ENCODE measurements at places on chromosomes 3 and 15.

DNA sequence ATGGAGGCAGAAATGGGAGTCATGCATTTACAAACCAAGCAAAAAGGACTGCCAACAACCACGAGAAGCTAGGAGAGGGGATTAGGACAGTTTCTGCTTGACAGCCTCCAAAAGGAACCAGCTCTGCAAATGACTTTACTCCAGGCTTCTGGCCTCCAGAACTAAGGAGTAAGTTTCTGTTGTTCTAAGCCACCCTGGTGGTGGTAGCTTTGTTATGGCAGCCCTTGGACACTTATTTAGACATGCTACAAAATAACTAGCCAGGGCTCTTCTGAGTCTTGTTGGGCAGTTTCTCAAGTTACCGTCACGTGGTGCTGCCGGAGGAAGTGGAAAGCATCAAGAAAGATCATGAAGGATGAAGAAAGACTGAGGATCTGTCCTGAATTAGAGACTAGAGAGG is 386.5 kb downstream of the LRTM1 start:
- DNase-seq, result no peak

DNA sequence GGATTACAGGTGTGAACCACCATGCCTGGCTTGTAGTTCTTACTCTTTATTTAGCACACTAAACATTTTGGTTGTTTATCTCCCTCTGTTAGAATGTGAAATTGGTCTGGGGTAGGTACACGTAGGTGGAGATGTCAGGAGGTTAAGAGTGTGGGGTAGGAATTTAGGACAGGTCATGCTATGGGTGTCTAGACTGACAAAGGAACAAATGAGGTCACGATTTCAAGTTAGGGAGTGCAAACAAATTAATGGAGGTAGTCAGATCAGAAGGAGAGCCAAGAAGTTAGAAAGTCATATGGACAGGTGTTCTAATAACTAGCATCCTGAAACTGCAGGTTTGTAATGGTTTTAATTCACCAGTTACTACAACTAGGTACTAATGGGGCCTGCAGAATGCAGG is 19.8 kb downstream of the CDV3 start:
- no peak for DNase-seq

GRCh38 chr3:160981217-160981938 is 123.8 kb downstream of the B3GALNT1 start:
- no peak for DNase-seq

DNA sequence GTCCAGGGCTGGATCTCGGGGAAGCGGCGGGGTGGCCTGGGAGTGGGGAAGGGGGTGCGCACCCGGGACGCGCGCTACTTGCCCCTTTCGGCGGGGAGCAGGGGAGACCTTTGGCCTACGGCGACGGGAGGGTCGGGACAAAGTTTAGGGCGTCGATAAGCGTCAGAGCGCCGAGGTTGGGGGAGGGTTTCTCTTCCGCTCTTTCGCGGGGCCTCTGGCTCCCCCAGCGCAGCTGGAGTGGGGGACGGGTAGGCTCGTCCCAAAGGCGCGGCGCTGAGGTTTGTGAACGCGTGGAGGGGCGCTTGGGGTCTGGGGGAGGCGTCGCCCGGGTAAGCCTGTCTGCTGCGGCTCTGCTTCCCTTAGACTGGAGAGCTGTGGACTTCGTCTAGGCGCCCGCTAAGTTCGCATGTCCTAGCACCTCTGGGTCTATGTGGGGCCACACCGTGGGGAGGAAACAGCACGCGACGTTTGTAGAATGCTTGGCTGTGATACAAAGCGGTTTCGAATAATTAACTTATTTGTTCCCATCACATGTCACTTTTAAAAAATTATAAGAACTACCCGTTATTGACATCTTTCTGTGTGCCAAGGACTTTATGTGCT is 527 bp downstream of the B2M start:
- no peak for DNase-seq

DNA sequence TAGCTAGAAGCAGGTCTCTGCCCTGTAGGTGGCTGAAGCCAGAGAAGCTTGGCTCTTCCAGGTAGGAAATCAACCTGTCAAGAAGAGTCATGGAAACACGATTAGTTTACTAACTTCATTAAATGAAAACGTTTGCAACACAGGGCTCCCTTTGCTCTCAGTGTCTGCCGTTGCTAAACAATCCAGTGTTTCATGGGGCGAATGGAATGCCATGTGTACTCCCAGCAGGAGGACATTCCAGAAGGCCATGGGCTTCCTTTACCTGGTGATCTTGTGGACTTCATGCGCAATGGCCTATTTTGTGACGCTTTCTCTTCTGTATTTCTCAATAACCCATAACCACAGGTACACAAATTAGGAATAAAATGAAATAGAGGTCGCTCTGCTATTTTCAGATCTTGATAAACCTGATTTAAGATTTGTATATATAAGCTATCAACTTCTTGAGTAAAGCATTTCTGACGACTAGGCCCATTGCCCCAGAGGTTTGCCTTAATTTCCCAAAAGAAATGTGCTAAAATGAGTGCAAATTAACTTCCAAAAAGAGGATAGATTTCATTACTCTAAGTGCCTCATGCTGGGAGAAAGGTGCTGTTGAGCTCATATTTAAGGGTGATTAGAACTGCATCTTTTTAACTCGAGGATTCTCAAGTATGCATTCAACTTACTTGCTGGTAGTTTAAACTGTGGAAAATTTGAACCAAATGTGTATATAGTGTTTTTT is 171.0 kb downstream of the EPHA3 start:
- DNase-seq, result no peak

DNA sequence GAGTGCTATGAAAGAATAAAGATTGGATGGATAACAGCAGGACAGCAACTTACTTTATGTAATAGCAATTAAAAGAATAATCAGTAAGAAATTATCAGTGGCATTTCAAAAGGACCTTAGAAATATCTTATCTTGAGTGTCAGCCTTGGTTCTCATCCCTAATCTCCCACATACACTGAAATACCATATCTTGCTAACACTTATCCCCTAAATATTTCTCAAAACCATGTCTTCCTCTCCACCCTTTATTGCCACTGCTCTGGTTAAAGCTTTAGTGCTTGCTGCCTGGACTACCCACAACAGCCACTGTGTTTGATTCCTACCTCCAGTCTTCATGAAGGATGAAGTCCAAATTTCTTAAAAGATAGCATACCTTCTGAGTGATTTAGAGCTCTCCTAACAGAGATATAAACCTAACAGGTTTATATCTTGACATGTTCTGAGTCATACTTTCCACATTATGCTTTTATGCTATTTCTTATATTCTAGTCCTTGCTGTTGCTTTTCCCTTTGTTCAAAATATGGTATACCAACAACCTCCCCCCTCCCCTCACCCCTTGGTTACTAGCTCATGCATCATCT is 202.8 kb downstream of the RSRC1 start:
- DNase-seq, result no peak

- no peak for DNase-seq
Measured at GRCh38 chr3:107117922-107118536, 259.2 kb upstream of the CCDC54 start.

DNA sequence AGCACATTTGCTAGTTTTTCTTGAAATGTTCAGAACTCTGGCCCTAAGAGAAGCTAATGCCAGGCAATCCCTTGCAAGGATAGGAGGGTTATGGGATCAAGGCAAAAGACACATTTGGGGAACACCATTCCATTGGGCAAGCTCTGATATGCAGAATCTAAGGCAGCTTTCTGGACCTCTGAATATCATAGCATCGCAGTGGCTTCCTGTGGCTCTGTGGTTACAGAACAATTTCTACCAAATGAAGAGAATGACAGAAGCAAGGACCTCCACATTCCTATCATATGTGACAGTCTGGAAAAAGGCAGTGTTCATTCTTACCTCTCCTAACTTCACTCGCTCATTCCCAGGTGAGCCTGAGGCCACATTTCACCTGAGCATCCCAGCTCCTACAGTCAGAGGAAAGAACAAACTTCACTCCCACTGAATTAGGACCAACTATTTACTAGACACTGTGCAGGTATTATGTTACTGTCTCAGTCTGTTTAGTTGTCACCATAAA is 836.1 kb upstream of the CFAP20DC start:
- no peak for DNase-seq

DNA sequence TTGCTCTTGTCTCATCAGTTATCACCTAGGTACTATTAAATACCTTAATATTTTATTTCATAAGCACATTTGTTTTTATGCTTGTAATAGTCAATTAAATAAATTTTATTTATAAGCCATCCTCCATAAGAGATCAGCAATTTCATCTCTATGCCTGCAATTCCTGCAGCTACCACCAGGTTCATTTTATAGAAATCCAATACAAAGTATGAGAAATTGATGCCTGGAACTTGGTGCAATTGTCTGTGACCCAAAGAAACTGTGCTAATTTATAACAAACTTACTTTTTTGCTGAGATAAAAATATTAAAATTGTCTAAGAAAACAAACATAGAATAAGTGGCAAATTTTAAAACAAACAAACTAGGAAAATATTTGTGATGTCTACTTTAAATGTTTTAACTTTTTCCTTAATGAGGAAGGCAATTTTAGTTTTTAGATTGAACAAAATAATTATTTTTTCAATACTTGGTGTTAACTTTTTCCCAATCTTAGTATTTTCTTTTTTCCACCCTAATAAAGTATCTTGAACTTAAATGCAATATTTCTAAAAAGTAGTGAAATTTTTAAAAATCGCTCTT is 1026.6 kb downstream of the ROBO1 start:
- DNase-seq, result no peak

DNA sequence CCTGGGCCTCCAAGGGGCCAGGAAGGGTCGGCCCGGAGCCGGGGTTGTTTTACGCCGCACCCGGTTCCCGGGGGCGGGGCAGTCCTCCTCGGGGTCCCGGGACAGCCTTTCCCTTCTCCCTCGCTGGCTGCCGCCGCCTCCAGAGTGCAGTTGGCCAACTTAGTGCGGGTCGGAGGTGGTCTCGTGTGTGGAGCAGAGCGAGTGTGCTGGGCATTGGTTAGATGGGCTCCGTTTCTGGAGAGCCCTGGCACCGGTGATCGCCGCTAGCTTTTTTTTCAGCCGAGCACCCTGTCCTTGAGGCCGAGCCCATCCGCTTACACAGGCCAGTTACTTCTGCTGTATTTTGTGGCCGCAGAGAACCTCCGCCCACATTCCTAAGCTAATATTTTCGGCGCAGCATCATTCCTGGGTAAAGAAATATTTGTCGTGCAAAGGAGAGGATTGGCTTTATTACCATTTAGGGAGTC is 585 bp downstream of the KIF23 start:
- no peak for DNase-seq

- no peak for DNase-seq
Measured at GRCh38 chr15:101618851-101619614, 33.1 kb downstream of the TM2D3 start.

DNA sequence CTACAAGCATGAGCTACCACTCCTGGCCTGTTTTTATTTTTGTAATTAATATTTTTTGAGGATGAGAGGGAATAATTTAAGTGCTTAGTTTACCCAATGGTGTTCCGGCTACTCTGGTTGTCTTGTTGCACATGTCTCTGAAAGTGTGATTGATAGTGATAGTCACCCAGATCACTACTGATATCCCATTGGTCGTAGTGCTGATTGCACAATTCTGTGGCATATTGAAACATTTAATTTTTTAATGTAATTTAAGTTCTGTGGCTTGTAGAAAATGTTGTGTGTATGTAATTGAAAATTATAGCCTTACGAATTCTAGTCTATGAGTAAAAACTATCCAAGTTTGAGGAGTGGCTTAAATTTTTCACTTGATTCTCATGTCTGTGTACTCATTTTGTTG is 11.9 kb downstream of the ARIH2 start:
- DNase-seq, result no peak

DNA sequence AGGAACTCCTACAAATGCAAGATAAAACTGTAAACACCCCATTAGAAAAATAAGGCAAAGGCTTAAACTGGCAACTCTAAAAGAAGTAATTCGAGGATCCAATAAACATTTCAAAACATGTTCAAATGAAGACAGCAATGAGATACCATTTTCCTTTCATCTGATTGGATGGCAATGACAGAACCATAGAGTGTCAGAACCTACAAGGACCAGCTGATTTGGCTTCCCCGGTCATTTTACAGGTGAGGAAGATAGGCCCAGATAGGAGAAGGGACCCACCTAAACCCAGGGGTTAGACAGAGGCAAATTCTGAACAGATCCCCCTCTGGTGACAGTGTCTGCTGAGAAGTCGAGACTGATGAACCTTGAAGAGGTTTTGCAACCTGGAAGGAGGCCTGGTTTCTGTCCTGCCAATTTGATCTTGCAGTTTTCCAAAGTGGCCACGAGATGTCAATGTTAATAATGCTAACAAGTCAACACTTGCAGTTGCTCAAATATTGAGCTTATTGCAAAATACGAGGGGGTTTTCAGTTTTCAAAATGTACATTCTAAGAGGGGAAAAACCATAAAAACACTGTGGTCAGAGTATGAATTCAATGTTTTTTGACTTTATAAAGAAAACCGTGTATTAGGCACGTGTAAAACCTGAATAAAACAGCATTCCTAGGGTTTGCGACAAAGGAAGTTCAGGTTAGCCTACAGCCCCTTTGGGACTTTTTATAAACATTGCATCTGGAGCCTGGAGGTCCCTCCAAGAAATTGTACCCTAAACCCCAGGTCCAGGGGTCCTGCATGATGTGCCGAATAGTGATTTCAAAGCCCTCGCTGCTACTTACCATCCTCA is 21.5 kb downstream of the CFAP161 start:
- DNase-seq, result no peak

DNA sequence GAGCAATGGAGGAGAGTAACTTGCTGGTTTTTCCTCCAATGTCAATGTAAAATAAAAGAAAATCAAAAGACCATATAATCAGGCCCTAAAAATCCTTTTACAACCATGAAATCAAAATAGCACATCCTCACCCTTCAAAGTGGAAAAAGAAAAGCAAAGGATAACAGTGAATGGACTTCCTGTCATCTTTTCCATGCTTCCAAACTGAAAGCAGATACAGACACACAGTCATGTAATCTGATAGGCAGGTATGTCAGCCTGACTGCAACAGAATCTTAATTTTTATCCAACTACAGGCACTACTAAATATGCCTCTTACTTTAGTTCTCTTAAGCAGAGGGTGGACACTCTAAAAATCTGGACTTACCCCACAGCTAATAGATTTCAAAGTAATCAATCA is 27.8 kb upstream of the IGDCC4 start:
- DNase-seq, result no peak

DNA sequence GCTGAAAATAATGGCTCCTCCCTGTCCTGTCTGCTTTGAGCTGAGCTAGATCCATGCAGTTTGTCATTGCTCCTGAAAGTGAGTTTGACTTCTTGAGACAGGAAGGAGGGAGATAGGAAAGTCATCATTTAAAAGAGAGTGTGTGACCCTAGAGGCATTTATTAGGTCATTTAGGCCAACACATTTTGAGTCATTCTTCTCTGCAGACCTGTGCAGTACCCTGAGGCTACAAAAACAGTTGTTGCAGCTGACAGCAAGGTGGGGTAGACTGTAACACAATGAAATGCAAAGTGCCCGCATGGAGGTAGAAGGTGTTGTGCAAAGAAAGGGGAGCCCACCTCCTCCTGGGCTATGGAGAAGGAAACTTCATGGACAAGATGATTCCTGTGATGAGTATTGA is 102.8 kb upstream of the PFN2 start:
- no peak for DNase-seq

DNA sequence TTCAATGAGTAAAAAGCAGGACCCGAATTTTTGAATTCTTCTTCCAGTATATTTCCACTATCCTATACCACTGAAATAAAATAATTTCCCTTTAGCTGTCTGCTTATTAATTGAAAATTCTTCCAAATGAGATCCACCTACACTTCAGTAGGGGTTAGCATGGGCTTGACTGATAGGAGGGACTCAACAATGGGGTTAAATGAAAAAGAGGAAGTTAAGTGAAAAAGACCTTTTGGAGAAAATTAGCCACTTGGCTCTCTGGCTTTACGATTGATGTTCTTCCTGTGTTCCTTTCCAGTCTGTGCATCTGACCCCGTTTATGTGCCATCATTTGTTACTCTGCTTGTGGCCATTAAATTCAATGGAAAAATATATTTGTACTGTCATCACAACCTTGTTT is 54.0 kb upstream of the GCNT3 start:
- no peak for DNase-seq
